Erythroblast (primary cell): ENCODE measurements at places on chromosomes 12 and 14.

GRCh38 chr12:47144769-47145168 lies 65.0 kb upstream of the AMIGO2 start:
- DNase-seq, result no peak

GRCh38 chr12:127064207-127064606 lies 1202.8 kb upstream of the TMEM132C start:
- DNase-seq, result no peak

DNA sequence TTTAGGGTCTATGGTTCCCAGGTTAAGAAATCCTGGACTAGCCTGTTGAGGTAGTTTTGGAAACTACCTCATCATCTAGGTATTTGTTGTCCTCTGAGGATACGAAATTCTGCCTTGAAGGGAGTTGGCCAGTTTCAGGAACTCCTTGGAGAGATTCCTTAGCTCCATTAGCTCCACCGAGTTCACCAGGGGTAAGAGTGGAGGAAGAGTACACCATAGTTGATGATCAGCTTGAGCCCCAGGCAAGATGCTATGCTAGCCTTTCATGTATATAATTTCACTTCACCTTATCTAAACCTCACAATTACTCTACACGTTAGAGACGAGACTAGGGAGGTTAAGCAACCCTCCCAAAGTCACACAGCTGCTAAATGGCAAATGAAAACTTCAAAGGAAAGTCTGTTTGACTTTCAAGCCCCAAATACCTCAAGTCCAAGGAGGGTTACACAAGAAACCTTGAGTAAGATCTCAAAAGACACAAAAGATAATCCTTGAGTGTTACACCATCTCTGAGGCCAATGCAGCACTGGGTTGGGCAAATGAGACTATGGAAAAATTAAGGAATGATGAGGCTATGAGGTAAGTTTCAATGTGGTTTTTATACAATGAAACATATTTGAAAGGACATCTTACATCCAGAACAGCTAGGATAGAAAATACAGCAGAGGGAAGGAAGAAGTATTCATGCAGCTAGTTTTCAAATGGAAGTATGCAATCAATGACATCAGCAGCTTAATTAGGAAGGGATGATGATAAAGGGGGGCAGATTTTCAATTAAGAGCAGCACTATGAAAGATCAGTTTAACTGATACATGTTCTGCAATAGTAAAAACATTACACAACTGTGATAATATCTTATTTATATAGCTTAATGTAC lies 97.2 kb upstream of the KRAS start:
- DNase-seq, result no peak

DNA sequence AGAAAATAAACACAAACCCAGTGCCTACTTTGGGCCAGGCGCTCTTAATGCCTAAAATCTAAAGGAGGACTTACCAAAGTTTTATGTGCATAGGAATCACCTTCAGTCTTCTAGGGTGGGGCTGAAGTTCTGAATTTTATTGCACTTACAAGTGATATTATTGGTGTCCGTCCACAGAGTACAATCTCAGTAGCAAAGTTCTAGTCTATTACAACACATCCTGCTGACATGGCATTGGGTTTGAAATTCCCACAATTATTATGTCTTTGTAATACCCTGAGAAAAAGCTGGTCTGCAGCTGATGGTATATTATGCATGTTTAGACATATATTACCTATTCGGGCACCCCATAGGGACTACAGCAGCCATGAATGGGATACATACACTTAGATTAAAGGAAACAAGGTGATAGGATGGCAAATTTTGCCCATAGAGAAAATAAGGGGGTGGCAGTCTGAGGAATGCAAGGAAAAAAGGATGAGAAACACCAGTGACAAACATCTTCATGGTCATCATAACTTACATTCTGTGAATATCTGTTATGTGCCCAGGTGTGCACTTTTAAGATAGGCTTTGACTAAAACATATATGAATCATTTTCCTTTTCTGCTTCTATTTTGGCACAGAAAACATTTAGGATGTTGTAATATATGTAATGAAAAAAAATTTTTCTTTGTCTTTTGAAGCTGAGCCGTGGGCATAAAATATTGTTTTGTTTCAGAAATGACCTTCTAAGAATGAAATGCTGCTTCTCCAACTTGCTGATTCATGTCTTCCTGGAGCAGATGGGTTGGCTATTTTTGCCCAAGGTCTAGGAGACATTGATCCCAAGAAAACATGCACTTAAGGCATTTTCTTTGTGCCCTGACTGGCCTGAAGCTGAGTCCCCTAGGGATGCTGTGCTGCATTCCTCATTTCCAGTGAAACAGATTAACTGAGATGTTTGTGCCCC lies 27.2 kb upstream of the ALG10 start:
- DNase-seq, result no peak

DNA sequence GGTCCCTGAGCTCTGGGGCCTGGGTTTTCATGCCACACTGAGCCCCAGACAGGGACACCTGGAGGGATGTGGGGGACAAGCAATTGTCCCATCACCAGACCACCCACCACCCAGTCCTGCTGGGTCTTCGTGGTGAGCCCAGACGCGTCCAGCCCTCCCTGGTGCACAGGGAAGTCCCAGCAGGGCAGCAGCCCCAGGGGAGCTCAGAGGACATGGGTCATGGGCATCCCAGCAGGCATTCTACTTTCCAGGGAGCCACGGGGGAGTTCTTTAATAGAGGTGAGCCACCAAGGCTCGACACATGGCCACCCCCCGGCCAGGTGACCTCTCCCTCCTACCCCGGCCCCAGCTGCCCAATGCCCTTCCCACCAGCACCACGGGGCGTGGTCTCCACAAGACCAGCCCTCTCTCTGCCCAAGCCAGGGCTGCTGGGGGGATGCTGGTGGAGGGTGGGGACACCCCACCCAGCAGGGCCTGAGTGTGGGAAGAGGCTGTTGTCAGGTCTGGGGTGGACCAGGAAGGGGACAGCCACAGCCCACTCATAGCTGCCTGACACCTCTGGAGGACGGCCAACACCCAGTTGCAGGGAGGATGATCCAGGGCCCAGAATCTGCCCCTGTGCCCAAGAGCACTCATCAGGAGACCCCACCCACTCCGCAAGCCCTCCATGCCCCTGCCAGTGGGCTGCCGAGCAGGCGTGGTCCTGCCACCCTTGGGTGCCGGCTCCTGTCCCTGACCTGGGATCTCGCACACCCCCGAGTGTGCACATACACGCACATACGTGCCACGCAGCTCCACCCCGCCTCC lies 14.1 kb downstream of the AKT1 start:
- no peak for DNase-seq

DNA sequence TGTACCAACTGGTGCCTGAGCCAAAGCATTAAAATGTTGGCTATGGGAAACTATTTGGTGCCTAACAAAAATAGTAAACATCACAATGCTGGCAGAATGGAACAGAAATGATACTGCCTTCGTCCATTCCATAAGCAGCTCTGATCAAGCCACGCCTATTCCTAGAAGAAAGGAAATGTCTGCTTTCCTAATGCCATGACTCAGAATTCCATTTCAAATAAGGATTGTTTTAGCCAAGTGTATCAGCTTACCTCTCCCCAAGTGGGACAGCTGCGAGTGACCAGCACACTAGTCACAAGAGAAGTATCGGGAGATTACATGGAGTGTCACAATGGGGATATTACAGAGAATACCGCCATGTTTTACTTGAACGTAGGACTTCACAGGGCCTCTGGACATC lies 38.7 kb downstream of the GLT8D2 start:
- DNase-seq, result no peak

DNA sequence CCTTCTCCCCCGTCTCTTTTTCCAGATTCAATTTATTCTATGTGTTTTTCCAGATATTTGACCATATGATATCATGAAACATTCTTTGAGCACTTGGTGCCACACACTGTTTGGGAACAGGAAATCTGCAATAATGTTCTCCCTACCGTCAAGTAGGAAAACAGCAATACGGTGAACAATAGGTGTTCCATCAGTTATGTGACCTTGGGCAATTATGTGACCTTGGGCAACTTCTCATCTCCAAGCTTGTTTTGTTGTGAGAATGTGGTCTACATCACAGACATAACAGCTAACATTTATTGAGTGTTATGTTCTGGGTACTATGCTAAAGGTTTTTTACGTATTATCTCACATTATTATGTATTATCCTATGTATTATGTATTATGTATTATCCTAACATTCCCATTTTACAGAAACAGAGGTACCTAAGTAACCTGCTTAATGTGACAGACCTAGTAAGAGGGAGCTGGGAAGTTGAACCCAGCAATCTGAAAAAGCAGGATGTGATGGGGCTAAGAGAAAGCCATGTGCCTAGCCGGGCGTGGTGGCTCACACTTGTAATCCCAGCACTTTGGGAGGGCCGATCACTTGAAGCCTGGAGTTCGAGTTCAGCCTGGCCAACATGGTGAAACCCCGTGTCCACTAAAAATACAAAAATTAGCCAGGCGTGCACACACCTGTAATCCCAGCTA lies 1.2 kb upstream of the NEK9 start:
- no peak for DNase-seq

DNA sequence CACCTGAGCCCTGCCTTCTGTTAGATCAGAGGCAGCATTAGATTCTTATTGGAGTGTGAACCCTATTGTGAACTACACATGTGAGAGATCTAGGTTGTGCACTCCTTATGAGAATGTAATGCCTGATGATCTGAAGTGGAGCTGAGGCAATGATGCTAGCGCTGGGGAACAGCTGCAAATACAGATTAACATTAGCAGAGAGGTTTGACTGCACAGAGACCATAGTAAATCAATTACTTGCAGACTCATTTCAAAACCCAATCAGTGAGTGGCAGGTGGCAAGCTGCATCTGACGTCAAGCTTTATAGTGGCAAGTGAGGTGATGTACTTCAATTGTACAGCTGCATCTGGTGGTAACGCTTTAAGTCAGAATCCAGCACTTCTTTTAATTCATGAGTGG lies 141.6 kb downstream of the GPHN start:
- peak; percentile 15 for DNase-seq

DNA sequence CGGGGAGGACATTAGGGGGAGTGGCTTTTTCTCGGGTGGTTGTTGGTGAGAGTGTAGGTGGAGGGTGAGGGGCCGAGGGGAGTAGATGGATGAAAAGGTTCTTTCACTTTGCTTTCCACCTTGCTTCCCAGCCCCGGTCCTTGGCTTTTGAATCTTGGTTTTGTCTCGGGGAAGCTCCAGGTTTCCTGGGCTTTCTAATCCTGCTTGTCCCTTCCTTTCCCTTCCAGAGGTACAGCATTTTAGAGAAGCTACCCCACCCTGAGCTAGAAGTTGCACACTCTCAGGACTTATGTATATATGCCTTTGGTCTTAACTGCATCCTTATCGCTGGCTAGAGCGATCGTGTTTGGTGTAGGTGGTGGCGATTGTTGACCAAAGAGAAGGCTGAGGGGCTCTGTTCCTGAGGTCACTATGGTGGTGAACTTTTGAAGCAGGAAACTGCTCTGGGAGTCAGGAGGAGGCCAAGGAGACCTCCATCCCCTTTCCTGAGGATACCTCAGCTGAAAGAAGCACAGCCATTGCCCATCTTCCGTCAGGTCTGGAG lies 862 bp downstream of the PIP4K2C start:
- no peak for DNase-seq

DNA sequence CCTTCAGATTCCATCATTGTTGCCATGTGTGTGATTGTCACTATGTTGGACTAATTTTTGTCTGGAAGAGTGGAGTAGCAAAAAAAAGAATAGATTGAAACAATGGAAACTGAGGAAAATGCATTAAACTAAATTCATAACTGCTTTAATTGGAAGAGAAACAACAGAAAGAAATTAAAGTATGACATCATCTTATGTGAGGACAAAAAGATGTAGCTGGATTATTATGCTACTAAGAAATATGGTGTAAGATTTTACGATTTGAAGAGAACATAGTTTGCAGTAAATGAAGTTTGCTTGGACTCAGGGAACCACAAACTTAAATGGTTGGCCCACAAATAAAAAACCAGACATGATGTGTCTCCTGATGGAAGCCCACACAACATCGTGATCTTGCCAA lies 76.8 kb downstream of the PRKCH start:
- DNase-seq, result no peak

GRCh38 chr12:63876980-63877379 lies 32.5 kb downstream of the SRGAP1 start:
- no peak for DNase-seq

DNA sequence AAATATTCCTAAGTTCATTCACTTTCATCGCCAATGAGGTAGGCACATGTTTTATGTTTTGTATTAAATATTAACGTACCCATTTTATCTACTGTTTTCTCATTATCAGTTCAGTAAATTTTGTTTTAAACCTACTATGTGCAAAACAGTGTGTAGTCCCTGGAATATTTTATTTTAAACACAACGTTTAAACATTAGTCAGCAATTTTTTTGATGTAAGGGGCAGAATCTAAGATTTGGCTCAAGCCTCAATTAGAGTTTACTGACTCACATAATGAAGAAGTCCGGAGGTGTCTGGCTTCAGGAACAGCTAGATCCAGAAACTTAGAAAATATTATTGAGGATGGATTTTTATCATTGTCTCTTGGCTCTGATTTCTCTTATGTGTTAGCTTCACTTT lies 267.5 kb downstream of the C12orf75 start:
- DNase-seq, result no peak

DNA sequence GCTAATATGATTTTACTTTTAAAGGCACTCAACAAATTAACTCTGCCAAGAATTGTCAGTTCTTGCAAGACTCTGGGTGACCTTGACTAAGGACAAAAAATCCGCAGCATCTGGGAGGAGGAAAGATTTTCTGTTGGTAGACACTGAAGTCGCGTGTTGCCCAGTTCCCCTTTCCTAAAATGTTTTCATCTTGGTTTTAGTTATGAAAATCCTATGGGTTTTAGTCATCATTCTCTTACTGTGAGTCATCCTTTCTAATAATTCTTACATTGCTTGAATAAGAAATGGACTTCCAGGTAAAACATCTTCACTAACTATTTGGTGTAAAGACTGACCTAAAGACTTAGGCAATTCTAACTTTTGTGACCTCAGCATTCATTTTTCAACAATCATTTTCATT lies 9.1 kb downstream of the GSG1 start:
- no peak for DNase-seq

GRCh38 chr12:128652136-128652751 lies 171.5 kb downstream of the SLC15A4 start:
- DNase-seq, result no peak

- no peak for DNase-seq
Observed at GRCh38 chr14:24312736-24313507, 1.6 kb downstream of the LTB4R start.

DNA sequence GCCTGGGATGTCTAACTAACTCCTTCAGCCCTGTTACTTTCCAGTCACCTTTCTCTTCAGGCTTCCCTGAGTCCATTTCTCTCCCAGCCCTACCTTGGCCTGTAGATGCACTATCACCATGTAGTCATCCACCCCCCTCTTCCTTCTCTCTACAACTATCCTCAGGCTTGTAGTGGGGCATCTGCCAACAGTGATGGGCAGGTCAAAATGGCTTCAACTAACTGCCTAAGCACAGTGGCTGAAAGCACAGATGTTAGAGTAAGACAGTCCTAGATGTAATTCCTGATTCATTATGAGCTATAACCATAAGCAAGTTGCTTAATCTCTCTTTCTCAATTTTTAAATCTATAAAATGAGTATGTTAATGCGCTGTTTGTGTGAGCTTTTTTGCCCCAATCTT lies 133.6 kb upstream of the NAV3 start:
- no peak for DNase-seq
